Kasumi-1 (cell line): ENCODE measurements at places on chromosomes 2 and 18.

DNA sequence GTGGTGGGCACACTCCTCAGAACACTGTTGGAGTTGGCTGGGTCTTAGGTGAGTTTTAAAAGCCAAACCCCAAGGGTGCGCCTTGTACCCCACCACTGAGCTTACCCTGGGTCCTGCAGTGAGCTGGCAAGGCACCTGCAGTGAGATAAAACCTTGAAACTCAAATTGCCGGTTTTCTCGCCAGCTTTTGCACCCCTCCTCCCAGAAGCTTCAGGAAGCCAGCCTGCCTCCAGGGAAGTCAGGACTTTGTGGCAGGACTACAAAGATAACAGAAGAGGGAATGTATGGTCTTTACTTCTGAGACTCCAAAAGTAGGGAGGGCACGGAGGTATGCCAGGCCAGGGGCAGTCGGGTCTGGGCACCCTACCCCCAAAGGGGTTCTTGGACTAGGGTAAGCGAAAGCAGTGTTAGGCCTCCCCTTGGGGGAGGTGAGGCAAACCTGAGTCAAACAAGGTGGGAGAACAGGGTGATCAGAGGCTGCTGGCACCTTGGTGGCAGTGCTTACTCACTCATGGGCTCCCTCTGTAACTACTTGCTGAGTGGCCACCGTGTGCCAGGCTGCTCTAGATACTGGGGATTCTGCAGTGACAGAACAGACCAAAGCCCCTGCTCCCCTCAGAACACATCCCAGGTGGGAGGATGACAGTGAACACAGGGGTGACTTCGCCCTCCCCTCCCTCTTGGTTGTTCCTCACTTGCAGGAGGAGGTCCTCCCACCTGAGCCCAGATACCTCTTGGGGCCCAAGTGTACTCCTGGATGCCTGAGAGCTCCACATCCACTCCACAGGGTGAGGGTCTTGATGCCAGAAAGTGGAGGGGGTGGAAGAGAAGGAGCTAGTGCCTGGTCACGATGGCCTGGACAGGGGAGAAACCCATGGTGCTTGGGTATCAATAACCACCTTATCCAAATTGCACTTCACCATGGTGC, 69.3 kb upstream of the RGPD5 start:
- DNase-seq: no peak

DNA sequence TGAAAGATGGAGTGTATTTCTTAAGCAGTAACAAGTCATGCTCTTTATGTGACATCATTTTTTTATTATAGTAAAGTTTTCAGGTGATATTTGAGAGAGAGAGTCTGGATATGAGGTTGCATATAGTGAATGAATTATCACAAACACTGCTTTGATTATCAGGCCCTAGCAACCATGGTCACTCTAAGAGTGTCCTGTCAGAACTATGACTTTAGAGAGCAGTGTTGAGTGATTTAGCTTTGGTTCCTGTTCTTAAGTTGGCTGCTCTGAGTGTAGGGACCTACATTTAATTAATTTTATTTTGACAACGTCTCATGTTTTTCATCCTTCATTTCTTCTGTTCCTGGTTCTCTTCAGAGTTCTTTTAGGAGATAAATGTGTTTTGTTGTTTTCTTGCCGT, 275.5 kb downstream of the KCNJ3 start:
- DNase-seq: no peak

GRCh38 chr2:142188562-142188961, 57.7 kb upstream of the LRP1B start:
- no peak for DNase-seq

DNA sequence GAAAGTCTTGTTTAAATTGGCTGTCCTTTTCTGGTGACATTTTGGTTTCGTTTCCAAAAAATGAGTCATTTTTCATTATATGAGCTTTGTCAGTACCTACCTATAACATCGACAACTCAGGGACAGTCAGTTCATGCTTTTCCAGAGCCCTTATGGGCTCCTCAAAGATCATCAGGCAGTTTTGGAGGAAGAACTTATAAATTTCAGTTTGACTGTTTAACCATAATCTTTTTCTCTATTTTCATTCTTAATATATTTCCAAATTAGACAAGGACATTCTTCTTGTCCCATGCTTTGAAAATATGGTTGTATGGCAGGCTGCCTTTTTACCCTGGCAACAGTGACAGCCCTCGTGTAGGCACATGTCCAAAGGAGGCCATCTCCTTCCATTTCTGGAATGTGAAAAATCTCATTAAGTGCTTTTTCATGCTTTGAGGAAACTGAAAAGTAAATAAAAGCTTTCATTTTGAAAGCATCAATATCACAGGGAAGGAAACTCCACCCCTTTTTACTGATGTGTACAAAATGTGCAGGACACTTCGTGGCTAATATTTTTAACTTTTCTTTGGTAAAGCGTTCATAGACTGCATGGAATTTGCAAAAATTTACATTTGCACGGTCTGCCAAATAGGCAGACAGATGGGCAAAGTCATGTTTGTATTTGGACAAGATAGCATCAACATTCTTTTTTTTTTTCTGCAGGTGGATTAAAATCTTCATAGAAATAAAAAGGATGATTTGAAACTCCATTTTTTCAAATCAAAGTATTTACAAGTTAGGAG, 7.2 kb upstream of the PROC start:
- DNase-seq: no peak

GRCh38 chr2:26850505-26850904, 2.6 kb downstream of the DPYSL5 start:
- DNase-seq: no peak

DNA sequence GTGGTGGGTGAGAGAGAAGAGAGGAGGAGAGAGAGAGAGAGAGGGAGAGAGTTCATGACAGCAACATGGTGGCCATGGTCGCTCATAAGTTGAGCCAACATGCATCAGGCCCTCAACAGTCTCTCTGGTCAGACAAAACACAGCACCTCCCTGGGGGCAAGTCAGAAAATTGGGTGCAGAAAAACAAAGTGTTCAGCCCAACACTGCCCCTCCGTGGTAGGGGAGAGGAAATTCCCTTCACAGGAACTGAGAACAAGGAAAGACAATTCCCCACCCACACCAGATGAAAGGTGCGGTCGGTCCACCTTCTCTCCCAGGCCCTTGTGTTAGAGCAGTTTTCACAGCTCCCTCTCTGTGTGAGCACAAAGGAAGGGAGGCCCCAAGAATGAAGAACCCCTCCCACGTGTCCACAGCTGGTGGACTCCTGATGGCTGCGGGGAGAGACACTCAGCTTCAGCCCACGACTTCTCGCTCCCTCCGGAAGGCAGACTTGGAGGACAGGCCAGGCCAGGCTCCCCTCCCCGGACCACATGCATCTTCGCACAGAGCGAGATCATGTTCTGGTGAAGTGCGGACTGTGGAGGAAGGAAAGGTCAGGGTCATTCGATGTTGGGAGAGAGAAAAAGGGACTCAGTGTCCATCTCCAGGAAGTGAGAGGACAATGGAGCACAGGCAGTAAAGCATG, 181.7 kb downstream of the ANAPC1 start:
- peak; percentile 69 for DNase-seq

GRCh38 chr2:9552219-9553178, 3.1 kb downstream of the ADAM17 start:
- DNase-seq: peak; percentile 70

- DNase-seq: no peak
Measured at GRCh38 chr2:114008720-114009119, 118.8 kb downstream of the ACTR3 start.

DNA sequence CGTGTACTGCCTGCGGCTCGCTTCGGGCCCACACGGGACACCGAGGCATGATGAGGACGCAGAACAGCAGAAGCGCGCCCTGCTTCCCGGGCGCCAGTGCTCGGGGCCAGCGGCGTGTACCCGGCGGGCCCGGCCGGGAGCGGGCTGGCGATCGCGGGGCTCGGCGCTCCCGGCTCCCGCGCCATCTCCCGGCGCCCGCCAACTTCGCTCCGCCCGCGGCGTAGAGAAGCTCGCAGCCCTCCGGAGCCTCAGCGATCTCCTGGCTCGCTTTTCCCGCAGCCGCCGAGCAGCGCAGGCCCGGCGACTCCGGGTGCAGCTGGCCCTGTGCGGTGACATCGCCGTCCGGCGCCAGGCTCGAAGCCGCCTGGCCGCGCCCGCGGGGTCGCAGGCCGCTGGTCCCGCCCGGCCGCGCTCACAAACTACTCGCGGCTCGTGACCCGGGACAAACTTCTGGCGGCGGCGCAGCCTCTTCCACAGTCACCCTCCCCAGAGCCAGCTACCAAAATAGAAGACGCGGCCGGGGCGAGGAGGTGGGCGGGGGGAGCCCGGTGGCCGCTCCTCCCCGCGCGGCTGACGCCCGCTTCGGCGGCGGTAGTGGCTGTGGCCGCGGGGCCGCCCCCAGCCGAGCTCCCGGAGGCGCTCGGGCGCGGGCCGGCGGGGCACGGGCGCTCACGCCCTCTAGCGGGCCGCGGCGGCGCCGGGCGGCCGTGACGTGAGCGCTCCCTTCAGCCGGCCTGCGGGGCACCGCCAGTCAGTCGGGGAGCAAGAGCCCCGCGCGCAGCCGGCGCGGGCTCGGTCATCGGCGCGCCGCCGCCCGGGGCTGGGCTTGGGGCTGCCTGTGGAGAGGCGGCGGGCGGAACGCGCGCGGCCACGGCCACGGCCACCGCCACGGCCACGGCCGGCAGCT, at the start of gene PTPRM:
Gene PTPRM (plus strand): TSS at position 750 of the 907 bp plus-strand sequence. CDS start 503 bp downstream, outside the sequence.
- DNase-seq: peak; percentile 55

- no peak for DNase-seq
Measured at GRCh38 chr18:48073211-48073930, 142.9 kb upstream of the SMAD2 start.

GRCh38 chr2:218271487-218271797, 1.1 kb downstream of the PNKD start:
- DNase-seq: no peak

GRCh38 chr2:178386986-178387597, 63.9 kb downstream of the PRKRA start:
- no peak for DNase-seq

- DNase-seq: no peak
Measured at GRCh38 chr2:12178289-12179080, 432.1 kb downstream of the LPIN1 start.

GRCh38 chr2:150697596-150697995, 210.1 kb upstream of the RND3 start:
- DNase-seq: no peak

- no peak for DNase-seq
Measured at GRCh38 chr18:55354795-55355194, 233.2 kb downstream of the TCF4 start.

DNA sequence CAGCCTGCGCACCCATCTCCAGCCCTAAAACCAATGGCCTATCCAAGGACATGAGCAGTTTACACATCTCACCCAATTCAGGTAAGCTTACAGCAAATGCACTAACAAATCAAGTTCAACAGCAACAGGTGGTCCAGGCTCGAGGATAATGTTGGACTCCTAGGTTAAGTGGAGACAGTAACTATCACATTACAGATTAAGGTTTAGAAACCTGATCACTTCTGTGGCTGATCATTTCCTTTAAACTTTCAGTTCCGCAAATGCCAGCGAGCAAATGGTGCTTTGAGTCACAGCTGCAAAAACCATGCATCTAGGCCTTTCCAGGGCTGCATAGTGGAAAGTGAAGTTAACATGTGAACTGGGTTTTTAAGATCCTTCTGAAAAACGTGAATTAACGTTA, 259.4 kb downstream of the GBX2 start:
- DNase-seq: no peak

DNA sequence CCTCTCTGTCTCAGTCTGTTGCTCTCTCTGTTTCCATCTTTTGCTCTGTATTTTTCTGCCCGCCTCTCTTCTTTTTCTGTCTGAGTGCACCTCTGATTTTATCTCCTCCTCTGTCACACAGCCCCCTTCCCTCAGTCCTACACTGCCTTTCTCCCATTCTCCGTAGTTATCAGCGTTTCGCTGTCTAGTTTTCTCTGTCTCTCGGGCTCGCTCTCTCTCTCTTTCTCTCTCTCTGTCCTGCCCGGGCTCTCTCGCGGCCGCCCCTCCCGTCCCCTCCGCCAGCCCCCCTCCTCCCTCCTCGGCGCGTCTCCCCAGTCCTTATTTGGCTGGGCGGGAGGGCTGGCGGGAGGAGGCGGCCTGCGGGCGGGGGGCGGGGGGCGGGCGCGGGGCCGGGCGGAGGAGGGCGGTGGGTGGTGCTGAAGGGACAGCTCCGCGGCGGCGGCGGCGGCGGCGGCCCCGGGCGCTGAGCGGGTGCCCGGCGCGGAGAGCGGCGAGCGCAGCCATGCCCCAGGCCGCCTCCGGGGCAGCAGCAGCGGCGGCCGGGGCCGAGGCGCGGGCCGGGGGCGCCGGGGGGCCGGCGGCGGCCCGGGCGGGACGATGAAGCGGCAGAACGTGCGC, at the start of gene KCNK3:
Gene KCNK3 (plus strand): TSS at position 444 of the 618 bp plus-strand sequence. CDS start 154 bp downstream, at position 598.
- DNase-seq: no peak

DNA sequence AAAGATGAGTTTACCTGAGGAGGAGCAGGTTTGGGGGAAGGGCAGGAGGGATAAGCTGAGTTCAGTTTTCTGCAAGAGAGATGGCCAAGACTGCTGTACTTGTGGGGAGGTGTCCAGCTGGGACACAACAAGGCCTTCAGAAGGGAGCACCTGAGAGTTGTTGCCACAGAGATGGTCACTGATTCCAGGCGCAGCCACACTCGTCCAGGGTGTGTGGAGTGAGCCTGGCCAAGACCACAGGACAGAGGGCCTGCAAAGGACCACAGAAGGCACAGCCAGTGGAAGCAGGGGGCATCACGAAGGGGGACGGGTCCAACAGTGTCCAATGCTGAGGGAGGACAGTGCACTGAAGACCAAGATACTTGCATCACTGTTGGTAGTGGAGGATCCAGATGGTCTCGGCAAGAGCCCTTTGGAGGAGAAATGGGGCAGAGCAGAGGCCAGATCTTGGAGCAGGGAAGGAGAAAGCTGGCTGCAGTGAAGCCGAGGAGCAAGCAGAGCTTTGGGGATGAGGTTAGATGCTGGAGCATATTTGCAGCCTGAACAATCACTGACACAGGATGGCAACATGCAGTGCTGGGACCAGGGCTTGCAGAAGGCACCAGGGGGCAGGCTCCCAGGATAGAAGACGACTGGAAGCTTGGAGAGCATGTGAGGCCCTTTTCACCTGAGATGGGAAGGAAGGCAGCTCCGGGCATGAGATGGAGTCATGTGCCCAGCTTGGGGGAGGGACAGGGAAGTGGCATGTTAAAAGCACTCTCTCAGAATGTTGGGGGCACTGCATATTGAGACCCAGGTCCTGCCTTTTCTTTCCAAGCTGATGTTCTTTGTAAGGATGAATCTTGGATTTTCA, 214.0 kb downstream of the CYP26B1 start:
- no peak for DNase-seq

GRCh38 chr2:108586116-108586515, 51.8 kb downstream of the LIMS1 start:
- no peak for DNase-seq

GRCh38 chr2:58870704-58871103, 629.6 kb upstream of the FANCL start:
- no peak for DNase-seq

DNA sequence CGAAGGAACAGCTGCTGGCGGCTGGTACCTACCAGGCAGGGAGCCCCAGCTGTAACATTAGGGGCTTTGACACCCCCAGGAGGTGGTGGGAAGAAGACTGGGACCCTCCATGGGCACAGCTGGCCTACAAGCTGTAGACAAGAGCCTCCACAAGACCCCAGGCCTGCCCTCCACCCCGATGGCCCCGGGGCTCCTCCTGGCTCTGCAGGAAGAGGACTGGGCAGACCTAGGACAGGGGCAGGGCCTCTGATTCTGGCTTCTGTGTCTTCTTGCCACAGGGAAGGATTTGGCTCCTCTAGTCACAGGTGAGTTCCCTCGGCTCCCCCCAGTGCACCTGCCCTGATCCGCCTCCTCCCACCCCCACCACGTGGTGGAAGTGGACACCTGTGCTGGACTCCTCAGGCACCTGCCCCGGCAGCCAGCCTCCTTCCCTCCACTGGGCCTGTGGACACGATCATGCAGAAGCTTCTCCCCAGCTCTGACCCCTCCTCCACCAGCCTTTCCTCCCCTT, 53.4 kb upstream of the ODC1 start:
- no peak for DNase-seq
